Activated naive CD8-positive, alpha-beta T cell treated with anti-CD3 and anti-CD28 coated beads, Interleukin-2, amount 50 U/mL, for 16 hours (primary cell): ENCODE measurements at places on chromosomes 13 and 19.

DNA sequence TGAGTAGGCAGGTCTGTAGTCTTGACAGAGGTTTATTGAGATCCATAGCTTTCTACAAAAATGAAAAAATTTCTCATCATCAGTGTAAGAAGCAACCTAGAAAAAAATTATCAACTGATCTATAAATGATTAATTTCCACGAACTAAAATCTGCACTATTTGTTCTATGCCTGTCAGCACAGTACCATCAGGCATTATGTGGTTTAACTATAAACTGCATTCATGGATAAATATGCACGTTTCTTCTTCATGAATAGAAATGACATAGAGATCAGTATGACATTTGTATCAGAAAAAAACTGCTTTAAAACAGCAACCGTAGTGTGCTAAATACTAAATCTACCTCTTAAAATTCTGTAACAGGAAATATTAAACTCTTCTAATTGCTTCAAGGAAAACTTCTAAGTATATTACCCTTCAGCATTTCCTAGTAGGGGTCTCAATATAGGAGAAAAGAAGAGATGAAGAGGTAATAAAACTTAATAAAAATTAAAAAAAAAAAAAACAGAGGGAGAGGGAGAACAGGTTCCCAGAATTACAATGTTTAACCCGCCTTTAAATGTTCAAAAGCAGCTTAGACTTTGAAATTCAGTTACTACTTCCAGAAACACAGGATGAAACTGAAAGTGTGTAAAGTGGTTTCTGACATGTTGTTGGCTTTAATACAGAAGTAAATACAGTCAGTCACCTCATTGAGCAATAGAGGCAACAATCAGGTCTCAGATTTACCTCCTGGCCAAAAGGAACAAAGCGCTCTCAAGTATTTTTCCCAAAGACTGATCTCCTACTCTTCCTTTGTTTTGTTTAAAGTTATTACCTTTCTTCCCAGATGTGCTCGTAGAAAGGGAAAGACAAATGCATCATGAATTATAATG, 144.4 kb downstream of the DIAPH3 start:
- no peak for DNase-seq

DNA sequence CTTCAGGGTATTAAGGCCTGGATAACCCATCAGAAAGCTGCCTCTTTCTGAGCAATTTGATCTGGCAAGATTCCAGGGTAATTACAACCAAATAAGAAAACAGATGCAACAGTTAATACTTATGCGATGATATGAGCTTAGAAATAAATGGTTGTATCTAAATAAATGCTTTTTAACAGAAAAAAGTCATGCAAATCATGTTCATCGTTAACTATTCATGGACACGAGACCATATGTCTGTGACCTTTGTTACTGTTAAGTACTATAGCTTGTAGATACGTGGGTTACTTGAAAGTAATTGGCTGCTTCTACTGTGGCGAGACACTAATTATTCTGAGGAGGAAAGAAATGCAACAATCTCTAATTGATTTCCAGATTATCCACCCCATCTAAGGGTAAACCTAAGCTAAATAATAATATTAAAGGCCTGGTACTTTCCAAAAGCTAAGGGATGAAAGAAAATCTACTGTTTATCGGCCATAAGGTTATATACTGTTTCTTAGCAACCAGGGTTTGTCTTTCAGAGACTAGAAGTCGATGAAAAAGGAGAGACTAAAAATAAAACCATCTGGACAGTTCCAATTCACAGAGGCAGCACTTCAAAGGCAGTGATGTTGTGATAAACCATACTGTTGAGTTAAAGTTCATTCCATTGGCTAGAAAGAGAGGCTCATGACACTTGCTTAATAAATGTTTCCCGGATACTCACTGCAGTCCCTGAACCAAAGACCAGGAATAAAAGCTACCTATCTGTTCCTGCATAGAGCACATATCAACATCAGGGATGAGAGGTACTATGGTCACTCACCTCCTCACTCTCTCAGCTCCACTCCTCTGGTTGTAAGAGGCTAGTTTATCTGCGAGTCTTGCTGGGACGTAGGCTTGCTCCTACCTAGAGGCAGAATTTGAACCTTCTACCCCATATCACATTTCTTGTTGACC, 1.5 kb downstream of the EPSTI1 start:
- no peak for DNase-seq

DNA sequence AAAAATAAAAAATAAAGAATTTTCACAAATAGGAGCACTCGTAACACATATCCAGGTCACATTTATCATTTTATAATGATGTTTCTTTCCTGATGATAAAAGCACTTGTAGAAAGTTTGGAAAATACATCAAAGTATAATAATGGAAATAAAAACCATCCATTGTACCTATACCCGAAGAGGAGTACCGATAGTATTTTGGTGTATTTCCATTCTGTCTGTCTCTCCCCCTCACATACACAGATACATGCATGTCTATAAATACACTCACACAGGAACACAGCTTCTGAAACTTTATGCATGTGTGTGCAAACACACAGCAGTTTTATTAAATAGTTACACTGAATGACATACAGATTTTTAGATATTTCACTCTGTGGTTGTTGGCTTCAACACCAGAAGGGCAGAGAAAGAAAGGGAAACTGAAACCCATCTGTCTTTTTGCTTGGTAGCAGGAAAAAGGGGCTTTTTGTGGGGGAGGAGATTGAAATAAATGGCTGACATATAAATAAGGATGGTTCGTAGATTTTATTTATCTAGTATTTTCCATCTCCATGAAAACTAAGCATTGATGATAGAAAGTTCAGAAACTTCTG, 114.8 kb downstream of the LRCH1 start:
- DNase-seq = no peak

GRCh38 chr19:7988307-7988706, 17.1 kb downstream of the ELAVL1 start:
- no peak for DNase-seq

DNA sequence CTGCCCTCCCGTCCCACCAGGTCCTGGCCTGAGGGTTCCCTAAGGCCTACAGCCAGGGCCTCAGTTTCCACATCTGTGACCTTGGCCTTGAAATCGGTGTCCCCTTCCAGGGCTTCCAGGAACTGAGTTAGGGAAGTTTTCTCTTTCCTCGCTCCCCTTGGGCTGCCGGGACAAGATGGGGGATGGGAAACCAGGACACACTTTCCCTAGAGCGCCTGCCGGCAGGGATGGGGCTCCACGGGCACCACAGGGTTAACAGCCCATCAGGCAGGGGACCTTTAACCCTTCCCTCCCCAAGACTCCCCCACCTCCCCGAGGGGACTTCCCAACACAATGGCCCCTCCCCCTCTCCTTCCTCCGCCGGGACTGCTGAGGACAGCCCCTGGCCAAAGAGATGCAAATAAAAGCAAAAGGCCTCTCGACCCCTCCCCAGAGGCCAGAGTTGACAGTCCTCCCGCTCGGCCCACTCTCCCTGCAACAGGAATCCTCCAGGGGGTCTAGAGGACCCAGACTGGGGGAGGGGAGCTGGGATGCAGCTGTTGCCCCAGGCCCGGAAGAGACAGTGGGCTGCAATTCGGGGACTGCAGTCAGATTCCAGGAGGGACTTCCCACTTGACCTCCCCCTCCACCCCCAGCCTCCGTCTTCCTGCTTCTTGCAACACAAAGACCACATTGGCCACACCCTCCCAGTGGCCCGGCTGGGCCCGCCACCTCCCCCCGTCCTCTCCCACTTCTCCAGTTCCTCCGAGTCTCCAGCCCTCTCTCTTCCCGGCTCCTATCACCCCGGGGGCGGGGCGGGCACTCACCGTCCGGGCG, 3.4 kb downstream of the BBC3 start:
- no peak for DNase-seq

DNA sequence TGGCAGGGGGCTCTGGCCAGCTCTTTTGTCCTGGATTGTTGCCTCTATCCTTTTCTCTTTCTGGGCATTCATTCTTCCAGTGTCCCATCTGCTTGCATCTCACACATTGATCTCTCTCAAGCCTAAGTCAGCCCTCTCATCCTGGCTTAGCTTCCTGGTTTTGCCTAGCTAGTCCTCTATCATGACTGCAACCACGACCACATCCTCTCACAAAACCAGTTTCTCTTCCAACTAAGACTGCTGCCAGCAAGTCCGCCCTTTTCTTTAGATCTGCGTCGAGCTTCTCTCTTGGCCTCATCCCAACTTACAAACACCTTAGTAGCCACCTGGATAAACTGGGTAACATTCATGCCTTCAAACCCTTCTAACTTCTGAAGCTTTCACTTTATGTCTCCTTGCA, 212.2 kb upstream of the HTR2A start:
- no peak for DNase-seq

DNA sequence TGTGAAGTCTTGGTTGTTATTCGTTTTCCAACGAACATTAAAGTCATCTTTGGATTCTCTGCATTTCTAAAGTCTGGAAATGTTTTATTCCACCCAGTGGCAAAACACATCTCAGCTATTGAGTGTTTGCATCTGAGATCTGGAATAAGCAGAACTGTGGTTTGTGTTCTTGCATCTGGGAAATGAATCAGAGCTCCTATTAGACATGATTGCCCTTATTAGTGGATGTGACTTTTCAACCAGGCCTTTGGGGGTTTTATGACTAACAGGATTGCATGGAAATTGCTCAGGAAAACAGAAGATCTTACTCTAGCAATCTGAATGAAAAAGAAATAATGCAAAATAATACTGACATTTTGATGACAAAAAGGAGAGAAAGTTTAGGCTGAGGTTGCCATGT, 488.8 kb downstream of the IRS2 start:
- DNase-seq = no peak

DNA sequence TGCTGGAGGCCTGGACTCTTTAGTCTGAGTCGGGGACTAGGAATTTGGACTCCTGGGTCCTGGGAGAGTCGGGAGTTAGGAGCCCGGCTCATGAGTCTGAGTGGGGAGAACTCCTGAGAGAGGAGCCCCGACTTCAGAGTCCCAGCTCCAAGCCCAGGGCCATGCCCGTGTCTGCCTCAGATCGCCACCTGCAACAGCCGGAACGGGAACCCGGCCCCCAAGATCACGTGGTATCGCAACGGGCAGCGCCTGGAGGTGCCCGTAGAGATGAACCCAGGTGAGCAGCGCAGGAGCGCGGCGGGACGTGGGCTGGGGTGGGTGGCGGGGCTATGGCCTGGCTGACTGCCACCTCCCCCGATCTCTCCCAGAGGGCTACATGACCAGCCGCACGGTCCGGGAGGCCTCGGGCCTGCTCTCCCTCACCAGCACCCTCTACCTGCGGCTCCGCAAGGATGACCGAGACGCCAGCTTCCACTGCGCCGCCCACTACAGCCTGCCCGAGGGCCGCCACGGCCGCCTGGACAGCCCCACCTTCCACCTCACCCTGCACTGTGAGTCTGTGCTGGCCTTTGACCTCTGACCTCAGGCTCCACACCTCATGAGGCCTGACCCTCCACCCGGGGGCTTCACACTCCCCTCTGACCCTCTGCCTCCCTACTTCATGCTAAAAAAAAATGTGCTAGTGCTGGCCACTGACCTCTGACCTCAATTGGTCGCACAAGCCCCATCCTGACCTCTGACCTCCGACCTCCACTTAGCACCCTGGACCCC, 4.4 kb downstream of the BCAM start:
- no peak for DNase-seq

- no peak for DNase-seq
Observed at GRCh38 chr13:77375560-77376108, 48.7 kb upstream of the MYCBP2 start.

GRCh38 chr13:97307882-97308624, 85.9 kb downstream of the MBNL2 start:
- no peak for DNase-seq

- DNase-seq = no peak
Observed at GRCh38 chr13:110424569-110425443, 117.7 kb downstream of the COL4A2 start.

DNA sequence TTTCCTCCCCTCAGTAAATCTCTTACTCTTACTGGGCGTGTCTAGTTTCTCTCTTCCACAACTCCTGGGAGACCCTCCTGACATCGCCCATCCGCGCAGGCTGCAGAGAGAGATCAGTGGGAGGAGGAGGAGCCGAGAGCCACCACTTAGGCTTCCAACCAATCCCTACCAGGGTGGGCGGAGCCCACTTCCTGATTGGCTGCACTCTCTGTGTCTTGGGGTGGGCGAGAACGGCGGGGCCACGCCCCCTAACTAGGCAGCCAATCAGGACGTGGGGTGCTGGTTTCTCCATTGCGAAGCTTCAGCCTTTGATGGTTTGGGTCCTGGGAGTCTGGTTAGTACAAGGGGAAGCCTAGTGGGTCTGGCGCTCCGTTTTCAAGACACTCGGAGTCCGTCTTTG, at the start of gene PMIS2:
Gene PMIS2, plus strand, starts transcription at position 326 of the 400 bp plus-strand sequence. CDS start 87 bp downstream, outside the sequence.
- DNase-seq = no peak

DNA sequence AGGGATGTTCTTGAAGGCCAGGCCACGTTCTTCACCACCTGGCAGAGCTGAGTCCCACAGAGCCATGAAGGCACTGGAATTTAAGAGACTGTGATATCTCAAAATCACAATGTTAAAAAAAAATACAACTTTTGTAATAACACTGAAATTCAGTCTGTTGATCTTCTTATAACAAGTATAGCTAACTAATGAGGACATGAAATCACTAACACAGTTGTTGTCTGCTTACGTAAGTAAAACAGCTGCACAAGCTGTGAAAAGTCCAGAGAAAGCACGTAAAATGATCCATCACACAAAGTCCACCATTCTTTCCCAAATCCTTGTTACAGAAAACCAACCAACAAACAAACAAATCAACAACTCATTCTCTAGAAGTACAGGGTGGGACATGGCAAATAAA, 32.9 kb downstream of the FLT3 start:
- no peak for DNase-seq

- no peak for DNase-seq
Observed at GRCh38 chr19:50558449-50558848, 9.8 kb downstream of the LRRC4B start.

DNA sequence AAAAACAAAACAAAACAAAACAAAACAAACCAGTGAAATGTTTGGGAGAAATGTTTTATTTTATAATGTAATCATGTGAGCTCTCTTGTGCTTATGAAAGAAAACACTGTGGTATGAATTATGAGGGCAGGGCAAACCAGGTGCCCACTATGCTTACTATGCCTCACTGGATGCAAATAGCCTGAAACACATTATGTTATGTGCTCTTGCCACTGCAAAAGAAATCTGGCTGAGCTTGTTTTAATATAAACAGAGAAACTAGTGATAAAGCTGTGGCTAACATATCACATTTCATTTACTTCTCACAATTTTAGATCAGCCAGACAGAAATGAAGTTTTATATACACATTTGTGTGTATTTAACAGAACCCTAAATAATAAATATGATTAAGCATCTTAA, 8.7 kb upstream of the NBEA start:
- DNase-seq = no peak

- DNase-seq = no peak
Observed at GRCh38 chr13:77184455-77184854, 142.4 kb downstream of the MYCBP2 start.

DNA sequence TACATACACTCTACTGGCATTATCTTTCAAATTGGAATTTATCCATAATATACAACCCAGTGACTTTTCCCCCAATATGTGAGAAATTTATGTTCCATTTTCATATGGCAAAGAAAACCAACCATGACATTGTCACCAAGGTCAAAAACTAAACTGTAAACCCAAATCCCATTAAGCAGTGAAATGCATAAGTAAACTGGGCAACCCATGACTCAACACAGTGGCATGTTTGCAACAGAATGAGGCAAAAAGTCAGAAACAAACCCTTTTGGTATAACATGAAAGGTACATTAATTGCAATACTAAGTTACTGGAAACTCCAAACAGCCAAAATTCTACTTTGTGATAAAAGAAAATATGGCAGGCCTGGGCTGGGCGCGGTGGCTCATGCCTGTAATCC, 4.9 kb downstream of the ZNF878 start:
- DNase-seq = no peak

GRCh38 chr19:30663611-30664174, 291.5 kb downstream of the ZNF536 start:
- DNase-seq = no peak
